ENCODE measurements at places on chromosomes 16 and 17.

- DNase-seq, result no peak
Measured at GRCh38 chr17:57536789-57537523, 208.1 kb downstream of the CCDC182 start.

DNA sequence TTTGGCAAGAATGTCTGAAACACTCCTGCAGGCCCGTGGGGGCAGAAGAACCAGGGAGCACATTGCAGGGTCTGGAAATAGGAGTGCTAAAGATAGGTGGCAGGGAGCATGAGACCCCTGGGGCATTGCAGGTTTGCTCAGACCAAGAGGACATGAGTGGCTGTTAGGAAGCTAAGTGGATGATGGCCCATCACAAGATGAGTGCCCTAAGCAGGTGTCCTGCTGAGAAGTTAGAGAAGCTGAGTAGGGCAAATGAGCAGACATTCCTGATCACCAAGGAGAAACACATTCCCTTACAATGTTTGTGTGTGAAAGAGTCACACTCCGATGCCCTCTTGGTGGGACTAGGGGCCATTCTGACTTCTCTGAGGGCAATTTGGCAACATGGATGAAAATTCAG lies 9.9 kb downstream of the MLYCD start:
- DNase-seq, result no peak

- no peak for DNase-seq
Measured at GRCh38 chr16:78390092-78390491, 290.6 kb downstream of the WWOX start.

DNA sequence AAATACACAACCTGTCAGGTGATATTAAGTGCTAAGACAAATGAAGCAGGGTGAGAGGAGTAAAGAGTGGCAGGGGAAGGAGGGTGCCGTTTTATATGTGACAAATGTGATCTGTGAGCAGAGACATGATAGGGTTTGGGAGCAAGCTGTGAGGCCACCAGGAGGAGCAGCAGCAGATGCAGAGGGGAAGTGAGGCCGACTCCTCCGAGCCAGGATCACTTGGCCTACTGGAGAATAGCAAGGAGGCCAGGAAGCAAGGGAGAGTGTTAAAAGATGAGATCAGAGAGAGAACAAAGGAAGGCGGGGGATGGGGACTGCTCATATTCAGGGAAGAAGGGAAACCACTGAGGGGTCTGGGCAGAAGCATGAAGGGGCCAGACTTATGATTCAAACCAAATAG lies 129.4 kb downstream of the TANGO6 start:
- DNase-seq, result no peak

- DNase-seq, result no peak
Measured at GRCh38 chr17:21028192-21028591, 14.6 kb downstream of the USP22 start.

GRCh38 chr17:14719942-14720341 lies 419.1 kb downstream of the HS3ST3B1 start:
- no peak for DNase-seq

- DNase-seq, result no peak
Measured at GRCh38 chr17:8846768-8847211, 20.7 kb downstream of the PIK3R6 start.

GRCh38 chr16:27798241-27798640 lies 248.3 kb downstream of the KATNIP start:
- no peak for DNase-seq

DNA sequence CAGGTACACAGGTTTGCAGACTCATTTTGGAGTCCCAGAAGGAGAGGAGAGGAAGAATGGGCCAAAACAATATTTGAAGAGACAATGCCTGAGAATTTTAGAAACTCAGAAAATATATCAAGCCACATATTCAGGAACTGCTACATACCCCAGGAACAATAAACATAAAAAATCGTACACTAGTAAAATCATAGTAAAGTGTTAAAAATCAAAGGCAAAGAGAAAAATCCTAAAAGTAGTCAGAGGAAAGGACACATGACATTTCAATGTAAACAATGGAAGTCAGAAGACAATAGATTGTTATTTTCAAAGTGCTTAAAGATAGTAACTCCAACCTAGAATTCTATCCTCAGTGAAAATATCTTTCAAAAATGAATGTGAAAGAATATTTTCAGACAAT lies 28.5 kb upstream of the NACA2 start:
- no peak for DNase-seq

DNA sequence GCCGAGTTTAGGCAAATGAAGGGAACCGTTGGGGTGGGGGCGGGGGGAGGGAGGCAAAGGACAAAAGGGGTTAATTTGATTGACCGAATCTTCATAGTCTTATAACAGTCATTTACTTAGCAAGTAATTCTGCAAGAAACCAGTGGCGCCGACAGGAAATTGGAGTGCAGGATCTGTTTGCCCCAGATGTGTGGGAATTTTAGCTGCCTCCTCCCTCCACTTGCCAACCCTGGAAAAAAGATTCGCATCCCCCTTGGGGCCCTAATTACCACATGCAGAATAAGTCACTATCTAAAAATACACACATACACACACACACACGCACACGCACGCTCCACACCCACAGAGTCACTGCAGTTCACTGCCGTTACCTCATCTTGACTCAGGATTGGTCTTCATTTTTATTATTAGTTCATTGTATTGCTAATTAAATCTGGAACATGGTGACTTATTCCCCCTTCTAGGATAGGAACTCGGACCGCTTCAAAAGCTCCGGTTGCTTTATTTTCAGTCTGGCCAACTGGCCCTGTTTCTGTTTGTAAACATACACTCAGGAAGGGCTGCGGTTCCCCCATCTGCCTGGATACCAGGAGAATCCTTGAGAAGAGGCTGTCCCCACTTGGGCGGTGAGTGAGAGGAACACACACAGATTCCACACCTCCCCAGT lies 241.6 kb upstream of the SALL1 start:
- no peak for DNase-seq

DNA sequence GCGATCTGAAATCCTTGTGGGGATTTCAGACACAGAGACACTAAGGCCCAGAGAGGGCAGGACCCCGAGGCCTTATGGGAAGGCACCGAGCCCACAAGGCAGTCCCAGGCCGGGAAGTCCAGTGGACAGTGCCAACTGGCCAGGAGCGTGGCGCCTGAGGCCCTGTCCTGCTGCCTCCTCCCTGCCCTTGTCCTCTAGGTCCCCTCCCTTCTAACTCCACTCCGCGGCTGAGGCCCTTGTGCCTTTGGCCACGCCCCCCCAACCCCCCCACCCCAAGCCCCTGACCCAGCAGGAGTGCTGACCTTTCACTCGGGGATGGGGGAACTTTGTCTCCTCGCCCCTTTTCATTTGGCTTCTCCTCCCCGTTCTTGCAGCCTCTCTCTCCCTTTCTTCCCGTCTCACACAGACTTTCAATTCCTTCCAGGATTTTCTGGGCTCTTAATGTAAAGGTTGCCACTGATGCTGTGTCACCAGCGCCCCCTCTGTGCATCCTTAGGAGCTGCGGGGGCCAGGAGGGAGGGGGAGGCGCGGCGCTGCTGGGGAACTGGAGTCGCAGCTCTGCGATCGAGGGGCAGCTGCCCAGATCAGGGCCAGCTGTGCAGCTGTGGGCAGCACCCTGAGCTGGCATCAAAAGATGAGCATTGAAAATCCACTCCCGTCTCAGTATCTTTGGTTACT lies 29.1 kb downstream of the CRHR1 start:
- no peak for DNase-seq

GRCh38 chr16:23518435-23518891 lies 8.2 kb upstream of the GGA2 start:
- no peak for DNase-seq

- DNase-seq, result no peak
Measured at GRCh38 chr17:64497565-64498035, 746 bp upstream of the POLG2 start.

DNA sequence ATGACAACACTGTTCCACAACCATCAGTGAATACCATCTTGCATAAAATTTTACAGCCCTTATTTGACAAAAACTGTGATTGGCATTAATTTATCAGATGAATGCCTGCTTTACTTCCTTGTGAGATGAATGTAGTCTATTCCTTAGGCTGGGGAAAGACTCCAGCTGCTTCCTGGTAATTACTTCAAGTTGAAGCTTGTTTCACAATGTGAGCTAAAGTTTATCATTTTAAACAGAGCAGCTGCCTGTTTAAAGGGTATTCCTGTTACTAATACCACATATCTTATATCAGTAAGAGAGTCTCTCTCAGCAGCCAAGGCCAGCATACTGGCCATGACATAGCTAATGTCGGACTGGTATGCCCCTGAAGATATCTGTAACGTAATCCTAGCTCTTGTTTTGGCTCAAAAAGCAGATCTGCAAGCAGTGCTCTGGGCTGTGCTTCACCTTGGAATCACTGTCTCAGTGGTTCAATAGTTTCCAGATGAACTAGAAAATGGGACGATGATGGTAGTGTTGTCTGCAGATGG lies 13.2 kb upstream of the ARL2BP start:
- no peak for DNase-seq

GRCh38 chr16:2090777-2091546 lies 43.2 kb downstream of the TSC2 start:
- peak; percentile 37 for DNase-seq

DNA sequence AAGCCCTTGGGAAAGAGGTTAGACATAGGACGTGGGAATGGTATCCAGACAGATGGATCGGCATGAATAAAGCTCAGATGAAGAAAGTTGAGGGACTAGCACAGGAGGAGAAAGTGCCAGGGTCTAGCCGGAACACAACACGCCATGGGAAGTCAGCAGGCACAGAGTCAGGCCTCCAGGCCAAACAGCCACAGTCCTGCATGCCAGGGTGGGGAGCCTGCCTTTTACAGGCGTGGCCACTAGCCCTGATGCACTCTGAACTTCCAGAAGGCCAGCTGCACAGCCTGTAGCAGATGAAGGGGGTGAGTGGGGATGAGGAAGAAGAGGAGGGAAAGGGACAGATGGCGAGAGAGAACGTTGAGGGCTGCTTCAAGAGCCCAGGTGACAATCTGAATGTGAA lies 5.2 kb downstream of the B9D1 start:
- DNase-seq, result no peak

DNA sequence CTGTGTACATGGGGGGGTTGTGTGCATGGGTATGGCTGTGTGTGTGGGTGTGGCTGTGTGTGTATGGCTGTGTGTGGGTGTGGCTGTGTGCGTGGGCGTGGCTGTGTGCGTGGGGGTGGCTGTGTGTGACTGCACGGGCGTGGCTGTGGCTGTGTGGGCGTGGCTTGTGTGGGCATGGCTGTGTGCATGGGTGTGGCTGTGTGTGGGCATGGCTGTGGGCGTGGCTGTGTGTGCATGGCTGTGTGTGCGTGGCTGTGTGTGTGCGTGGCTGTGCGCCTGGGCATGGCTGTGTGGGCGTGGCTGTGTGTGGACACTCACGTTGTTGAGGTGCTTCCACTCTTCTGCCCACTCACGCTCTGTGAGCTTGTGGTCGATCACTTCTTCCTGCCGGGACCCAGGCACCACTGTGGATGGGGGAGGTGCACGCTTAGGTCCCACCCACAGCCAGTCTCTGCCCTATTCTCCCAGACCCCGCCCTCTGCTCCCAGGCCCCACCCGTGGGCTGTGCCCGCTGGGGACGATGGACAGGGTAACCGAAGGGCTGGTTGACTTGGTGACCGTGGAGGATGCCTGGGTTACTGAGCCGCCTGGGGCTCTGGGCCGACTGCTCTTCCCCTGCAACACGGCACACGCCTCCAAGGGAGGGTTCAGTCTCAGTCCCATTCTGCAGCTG lies 16.0 kb upstream of the PABPN1L start:
- DNase-seq, result no peak

GRCh38 chr16:31333686-31334649 lies 21.0 kb upstream of the ITGAX start:
- peak; percentile 20 for DNase-seq

DNA sequence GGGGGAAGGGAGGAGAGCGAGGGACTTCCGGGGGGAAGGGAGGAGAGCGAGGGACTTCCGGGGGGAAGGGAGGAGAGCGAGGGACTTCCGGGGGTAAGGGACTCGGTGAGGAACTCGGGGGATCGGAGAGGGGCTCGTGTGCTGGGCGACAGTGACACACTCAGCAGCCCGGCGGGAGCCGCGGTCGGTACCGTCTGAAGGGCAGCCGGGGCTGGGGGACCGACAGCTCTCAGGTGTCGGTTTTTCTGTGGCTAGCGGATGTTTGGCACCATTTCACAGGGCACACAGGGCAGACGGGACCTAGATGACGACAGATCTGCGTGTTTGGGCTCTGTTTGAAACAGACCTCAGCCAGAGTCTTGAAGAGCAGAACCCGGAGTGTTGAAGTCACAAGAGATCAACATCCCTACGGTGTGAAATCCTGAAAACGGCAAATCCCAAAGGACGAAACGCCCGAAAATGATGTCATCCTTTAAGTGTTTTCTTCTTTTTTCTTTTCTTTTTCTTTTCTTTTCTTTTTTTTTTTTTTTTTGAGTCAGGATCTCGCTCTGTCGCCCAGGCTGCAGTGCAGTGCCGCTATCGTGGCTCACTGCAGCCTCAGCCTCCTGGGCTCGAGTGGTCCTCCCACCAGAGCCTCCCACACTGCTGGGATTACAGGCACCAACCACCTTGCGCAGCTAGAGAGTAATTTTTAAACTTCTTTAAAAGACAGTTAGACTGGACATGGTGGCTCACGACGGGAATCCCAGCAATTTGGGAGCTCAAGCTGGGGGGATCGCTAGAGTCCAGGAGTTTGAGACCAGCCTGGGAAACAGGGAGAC lies 23.9 kb downstream of the ZNF778 start:
- peak; percentile 76 for DNase-seq

DNA sequence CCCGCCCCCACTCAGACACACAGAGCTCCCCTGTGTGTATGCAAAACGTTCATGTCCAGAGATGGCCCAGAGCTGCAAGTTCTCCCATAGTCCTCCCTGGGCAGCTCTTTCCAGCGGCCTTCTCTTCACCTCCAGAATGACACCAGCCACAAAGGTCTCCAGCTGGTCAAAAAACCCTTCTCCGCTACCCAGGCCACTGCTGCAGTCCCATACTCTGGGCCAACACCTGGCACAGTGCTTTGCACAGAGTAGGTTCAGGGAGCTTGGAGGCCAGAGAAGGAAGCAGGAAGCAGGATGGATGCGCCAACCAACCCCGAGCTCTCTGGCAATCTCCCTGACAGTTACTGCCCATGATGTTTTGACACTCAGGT lies 1.1 kb upstream of the STAT5B start:
- DNase-seq, result no peak

All from CD4-positive, alpha-beta T cell treated with Interleukin-6 for 4 hours (primary cell).